ACHN (cell line): ENCODE measurements at places on chromosomes 6 and 20.

- DNase-seq: no peak
Measured at GRCh38 chr6:122818866-122819265, 29.8 kb downstream of the SMPDL3A start.

GRCh38 chr20:62258499-62259293 is 20.4 kb downstream of the OSBPL2 start:
- peak; percentile 25 for DNase-seq

DNA sequence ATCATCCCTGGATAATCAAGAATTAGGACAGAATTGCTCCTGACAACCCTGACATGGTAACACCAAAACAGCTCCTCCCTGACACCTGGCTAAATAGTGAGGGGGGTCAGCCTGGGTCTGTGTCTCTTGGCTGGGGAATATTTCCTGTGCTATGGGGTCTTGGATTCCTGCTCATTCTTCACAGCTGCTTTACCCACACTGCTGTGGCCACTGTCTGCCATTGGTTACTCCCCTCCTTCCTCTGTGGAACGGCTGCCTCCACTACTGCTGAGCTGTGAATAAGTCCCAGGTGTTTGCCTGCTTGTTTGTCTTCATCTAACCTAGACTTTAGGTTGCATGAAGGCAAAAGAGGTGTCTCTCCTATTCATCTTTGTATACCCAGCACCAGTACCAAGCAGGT is 33.9 kb upstream of the TXLNB start:
- DNase-seq: no peak

DNA sequence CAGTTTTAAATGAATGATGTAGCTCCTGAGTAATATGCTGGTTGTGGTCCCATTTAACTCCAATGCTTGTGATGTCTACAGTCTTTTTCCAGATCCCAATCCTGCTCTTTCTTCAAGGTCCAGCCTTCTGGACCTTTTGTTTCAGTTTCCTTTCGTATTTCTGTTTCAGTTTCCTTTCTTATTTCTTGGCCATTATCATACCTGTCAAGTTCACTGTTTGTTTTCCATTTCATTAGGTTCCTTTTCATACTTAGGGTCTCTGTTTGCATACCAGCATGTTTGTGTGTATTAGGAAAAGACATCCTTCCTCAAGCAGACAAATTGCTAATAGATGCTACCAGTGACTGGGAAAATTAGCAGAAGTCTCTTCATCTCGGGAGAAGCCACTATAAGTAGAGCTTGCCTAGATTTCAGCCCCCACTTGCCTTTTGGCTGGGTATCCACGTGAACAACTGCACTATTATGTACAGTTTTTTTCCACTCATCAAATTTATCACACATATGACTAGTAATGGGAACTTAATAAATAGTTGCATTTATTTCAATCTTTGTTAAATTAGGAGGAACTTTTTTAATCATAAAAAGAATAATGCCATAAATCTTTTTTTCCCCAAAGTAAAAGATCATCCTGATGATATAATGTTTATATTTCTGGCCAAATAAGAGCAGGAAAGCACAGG is 583.4 kb downstream of the BCKDHB start:
- no peak for DNase-seq

DNA sequence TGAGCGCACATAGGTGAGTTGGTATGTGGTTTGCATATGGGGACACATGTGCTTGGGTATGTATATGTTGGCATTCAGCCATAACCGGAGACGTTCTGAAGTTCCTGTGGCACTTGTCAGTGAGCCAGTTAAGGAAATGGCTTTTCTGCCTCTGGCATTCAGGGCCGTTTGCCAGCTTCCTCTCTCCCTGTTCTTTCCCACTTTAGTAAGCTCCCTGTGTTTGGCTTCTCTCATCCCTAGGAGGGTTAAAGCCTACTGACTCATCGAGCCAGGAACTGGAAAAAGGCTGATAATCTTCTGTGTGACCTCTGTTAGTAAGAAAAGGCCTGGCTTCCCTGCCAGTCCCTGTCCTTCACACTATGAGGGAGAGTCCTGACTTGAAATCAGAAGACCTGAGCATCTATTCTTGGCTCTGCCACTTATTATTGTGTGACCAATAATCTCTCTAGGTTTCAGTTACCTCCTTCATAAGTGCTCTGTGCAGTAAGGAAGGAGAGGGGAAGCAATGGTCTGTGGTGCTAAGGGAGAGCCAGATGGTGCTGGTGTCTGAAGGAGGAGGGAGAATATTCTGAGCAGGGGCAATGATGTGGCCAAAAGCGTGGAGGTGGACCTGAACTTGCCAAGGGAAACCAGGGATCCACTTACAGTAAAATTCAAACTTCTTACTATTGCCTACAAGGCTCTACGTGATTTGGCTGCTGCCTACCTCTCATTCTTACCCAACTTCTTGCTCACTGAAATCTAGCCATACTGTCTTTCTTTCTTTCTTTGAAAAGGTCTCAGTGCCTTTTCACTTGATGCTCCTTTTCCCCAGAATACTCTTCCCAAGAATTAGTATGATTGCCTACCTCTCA is 31.4 kb downstream of the ACSS2 start:
- DNase-seq: peak; percentile 79

GRCh38 chr6:150891888-150892485 is 26.5 kb downstream of the MTHFD1L start:
- DNase-seq: peak; percentile 56

- no peak for DNase-seq
Measured at GRCh38 chr6:140070846-140071473, 696.5 kb upstream of the CITED2 start.

DNA sequence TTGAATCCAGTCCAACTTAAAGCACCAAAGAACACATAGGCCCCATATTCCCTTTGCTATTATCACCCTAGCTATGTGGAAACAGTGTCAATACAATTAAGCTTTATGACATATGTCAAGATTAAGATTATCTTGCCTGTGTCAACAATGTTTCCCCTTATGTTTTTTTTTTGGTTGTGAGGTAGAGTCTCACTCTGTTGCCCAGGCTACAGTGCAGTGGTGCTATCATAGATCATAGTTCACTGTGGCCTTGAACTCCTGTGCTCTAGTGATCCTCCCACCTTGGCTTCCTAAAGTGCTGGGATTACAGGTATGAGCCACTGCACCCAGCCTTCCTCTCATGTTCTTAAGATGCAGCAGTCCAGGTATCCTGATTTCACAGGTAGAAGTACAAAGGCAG is 17.8 kb downstream of the AFG1L start:
- DNase-seq: no peak

DNA sequence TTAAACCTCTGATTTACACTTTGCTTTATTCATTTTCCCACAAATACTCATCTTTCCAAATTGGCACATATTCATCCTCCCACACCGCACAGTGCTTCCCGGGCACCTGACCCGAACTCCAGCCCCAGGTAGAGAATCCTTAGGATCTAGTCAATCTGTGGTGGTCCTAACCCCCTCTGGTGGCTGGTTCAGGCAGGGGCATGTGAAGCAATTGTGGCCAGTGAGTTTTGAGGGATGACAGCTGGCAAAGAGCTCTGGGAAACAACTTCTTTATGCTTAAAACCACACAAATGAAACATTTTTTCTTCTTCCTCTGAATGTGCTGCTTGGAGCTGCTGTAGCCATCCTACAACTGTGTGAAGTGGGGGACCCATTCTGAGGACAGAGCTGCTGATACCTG is 54.7 kb downstream of the ELOVL5 start:
- peak; percentile 29 for DNase-seq

GRCh38 chr20:24620937-24621519 is 151.6 kb downstream of the SYNDIG1 start:
- no peak for DNase-seq

DNA sequence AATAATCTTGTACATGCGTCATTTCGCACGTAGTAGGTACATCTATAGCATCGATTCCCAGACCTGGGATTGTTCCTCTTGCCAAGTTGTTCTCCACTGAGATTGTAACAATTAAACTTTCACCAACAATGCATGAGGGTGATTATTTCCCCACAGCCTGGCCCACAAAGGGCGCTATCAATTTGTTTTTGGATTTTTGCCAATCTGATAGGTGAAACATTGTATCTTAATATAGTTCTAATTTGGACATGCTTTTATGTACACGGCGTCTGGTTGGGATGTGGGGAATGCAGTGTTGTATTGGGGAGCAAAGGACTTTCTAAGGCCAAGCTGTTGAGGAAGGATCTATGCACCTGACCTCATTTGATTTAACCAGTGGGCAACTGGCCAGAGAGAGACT is 59.5 kb downstream of the VEGFA start:
- no peak for DNase-seq

- no peak for DNase-seq
Measured at GRCh38 chr6:1267790-1268762, 43.8 kb upstream of the FOXQ1 start.

GRCh38 chr20:48891235-48892048 is 30.1 kb upstream of the ARFGEF2 start:
- no peak for DNase-seq

- no peak for DNase-seq
Measured at GRCh38 chr6:24699521-24700359, 19.2 kb downstream of the C6orf62 start.

DNA sequence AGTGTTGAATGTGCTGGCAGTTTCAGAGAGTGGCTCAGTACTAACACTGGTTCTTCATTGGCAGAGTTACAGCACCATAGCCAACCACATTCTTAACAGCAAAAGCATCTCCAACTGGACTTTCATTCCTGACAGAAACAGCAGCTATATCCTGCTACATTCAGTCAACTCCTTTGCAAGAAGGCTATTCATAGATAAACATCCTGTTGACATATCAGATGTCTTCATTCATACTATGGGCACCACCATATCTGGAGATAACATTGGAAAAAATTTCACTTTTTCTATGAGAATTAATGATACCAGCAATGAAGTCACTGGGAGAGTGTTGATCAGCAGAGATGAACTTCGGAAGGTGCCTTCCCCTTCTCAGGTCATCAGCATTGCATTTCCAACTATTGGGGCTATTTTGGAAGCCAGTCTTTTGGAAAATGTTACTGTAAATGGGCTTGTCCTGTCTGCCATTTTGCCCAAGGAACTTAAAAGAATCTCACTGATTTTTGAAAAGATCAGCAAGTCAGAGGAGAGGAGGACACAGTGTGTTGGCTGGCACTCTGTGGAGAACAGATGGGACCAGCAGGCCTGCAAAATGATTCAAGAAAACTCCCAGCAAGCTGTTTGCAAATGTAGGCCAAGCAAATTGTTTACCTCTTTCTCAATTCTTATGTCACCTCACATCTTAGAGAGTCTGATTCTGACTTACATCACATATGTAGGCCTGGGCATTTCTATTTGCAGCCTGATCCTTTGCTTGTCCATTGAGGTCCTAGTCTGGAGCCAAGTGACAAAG is 17.0 kb upstream of the ADGRF4 start:
- no peak for DNase-seq

GRCh38 chr6:5053038-5053437 is 32.1 kb upstream of the PPP1R3G start:
- DNase-seq: no peak

DNA sequence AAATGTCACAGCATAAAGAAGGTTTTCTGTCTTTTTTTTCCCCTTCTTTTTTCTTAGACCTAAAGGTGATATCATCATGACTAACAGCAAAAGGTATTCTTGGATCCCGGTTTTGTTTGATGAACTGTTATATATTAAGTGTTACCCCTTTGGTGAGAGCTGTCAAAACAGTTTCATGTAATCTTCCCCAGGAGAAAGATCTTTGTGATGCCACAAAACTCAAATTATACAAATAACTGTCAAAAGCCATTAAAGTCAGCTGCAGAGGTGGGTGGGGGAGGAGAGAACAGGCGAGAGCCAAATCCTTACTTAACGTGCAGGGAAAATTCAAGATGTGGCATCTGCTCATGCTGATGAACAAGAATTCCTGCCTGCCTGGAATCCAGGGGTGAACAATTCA is 258.2 kb downstream of the BMP7 start:
- DNase-seq: peak; percentile 41

DNA sequence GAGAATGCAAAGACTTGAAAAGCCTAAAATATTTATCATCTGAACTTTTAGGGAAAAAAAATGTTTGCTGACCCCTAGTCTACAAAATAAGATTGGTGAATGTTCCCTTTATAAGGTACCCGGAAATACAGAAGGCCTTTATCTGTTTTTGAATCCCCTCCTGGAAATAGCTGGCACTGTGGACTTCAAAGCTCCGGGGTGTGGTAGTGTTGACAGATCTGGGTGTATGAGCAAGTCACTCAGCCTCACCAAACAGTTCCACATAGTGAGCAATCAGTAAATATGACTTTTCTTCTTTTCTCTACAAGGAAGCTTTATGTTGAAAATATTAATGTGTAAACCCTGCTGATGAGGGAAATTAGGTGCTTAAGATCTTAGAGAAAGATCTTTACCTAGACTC is 29.2 kb upstream of the HTR1B start:
- no peak for DNase-seq

DNA sequence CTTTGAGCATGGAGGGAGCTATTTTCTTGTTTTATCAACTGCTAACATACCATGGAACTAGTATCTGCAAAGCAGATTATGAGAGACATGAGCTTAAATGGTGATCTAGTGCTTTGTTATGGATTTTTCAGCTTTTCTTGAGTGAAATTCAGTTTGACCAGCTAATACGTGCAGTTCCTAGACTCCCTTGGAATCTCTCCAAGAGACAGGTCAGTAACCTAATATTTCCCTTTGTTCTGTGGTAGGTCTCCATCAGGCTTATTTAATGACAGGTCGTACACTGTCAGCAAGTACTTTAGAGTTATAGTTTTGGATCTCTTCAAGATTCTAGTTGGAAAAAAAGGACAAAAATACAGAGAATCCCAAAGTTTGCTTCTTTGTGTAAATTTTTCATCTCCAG is 43.9 kb downstream of the HDAC2 start:
- DNase-seq: no peak

GRCh38 chr6:12815884-12816600 is 99.5 kb downstream of the PHACTR1 start:
- DNase-seq: no peak

GRCh38 chr6:51908243-51908642 is 179.2 kb downstream of the PKHD1 start:
- no peak for DNase-seq

- no peak for DNase-seq
Measured at GRCh38 chr6:46469021-46469420, 22.2 kb downstream of the RCAN2 start.

GRCh38 chr6:82589509-82590206 is 226.0 kb downstream of the TPBG start:
- DNase-seq: peak; percentile 8

DNA sequence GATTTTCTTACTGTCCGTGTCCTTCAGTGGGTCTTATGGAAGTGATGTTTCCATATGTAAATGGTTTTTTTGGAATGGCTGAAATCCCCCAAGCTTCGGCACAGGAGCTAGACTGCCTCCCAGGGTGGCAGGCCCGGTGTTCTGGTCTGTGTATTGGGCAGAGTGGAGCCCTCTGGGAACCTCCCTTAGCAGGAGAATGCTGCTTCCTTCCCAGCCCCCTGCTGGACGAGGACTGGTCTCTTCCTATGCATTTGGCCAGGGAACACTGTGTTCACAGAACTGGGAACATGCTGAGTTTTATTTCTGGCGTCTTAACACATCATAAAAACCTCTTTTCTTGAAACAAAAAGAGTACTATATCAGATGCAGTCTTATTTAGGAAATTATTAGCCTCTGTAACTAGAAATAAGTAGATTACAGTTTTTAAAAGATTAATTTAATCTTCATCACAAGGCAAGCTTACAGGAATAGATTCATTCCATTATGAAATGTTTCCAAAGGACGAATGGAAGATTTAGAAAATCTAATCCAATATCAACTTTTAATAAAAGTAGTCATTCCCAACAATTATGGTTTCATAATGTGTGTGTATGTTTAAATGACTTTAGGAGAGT is 56.6 kb downstream of the SYTL3 start:
- DNase-seq: peak; percentile 73

- no peak for DNase-seq
Measured at GRCh38 chr20:51768759-51769517, 748 bp upstream of the ATP9A start.
